ENCODE measurements at places on chromosomes 6 and 20.

DNA sequence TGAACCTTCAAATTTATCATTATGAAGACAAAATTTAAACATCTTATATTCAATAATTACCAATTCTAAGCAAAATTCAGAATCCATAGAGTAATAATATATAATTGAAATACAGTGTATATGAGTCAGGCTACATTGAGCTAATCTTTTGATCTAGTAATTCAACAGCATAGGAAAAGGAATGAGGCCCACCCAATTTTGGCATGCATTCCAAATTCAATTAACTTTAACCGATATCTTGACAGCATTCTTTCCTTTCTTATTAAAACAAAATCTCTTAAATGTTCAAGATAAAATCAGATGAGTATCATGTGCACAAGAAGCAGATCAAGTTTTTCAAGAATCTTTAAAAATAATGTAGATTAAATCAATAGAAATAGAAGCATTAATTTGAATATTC is 132.9 kb upstream of the QKI start:
- DNase-seq: no peak

DNA sequence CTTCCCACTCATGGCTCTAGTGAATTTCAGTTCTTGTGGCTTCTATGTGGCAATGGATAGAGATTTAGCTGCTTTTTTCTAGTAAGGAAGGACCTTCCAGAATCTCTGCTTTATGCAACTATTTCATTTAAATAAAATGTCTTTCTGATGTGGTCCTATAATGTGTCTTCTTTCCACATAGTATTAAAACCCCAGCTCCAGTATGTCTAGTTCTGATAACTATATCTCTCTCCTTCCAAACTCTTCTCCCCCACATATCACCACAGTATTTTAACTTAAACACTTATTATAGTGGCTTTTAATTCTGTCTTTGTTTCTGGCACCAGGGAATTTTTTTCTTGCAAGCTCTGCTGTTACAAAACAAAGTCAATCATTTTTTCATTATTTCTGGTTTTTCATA is 40.6 kb upstream of the SUMO4 start:
- DNase-seq: no peak

- no peak for DNase-seq
Observed at GRCh38 chr6:6925391-6926164, 182.2 kb upstream of the RREB1 start.

DNA sequence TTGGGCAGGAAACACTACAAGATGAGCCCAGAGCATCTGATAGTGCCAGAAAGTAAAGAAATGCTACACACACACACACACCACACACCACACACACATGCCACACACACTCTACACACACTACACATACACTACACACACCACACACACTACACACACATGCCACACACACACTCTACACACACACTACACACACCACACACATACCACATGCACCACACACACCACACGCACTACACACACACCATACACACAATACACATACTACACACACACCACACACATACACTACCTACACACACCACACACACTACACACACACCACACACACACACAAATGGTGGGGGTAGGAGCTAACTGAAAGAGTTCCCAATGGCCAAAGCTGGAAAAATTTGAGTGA is 3.6 kb upstream of the TMEM74B start:
- DNase-seq: no peak

- DNase-seq: no peak
Observed at GRCh38 chr6:146957181-146958093, 246.8 kb upstream of the STXBP5 start.

- DNase-seq: peak; percentile 88
Observed at GRCh38 chr20:31841928-31842327, 3.5 kb downstream of the FOXS1 start.

DNA sequence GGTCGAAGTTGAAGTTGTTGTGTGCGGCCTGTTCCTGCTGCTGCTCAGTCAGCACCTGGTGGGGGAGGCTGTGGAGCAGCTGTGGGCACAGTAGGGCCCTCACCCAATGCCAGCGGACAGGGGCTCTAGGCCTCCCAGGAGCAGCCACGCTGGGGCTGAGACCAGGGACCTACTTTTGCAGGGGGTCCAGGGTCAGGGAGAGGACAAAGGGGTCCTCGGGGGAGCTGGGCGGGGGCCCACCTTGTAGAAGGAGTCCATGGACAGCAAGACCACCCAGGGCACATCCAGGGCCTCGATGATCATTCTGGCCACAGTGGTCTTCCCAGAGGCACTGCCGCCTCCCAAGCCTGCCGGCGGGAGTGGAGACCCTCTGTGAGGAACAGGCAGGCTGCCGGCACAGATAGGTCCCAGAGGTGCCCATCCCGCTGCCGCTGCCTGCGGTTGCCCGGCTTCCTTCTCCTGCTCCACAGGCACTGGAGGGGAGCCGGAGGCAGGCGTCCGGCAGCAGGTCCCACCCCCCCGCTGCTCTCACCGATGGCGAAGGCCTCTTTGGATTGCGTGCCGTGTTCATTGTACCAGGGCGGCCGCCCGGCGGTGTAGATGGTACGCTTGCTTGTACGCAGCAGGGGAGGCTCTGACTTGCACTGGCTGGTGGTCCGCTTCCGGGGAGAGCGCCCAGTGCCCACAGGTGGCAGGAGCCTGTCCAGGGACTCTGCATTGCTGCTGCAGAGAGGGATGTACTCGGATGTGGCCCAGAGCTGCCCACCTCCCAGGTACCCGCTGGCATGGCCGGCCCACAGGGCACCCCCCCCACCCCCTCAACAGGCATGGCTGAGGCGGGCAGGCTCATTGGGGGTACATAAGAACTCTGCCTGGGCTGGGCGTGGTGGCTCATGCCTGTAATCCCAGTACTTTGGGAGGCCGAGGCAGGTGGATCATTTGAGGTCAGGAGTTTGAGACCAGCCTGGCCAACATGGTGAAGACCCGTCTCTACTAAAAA is 10.0 kb downstream of the UCKL1 start:
- no peak for DNase-seq

DNA sequence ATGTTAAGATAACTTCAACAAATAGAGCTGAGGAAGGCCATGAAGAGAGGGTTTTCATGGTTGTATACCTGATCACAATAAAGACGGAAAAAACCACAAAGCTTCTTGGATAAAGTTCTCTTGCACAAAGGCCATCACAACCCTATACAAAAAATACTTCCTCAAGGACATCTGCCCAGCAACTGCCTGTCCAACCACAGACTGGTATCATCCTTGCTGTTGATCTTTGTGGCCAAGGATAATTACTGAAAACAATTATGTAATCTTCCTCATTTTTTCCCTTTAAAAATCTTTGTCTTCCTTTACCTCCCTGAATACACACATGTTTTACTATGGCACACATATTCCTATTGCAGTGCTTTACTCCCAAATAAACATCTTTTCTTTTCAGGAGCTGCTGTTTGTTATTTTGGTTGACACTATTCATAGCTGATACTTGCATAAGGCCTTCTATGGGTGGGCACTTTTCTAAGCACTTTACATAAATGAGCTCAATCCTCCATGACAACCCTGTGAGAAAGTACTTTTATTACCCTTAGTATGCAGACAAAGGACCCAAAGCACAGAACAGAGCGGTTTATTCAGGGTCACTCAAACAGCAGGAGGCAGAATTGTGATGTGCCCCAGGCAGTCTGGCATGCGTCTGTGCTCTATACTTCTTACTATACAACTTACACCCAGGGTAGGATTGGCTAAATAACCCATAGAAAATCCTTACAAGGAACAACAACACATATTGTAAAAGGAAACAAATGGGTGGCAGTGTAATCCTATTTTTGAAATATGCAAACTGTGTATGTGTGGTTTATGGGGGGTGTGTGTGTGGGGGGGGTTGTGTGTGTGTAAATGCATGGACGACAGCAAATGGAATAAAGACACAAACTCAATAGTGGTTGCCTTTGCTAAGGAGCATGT is 35.1 kb downstream of the SNRNP48 start:
- no peak for DNase-seq

- peak; percentile 85 for DNase-seq
Observed at GRCh38 chr6:35259948-35260590, 534 bp downstream of the ZNF76 start.

DNA sequence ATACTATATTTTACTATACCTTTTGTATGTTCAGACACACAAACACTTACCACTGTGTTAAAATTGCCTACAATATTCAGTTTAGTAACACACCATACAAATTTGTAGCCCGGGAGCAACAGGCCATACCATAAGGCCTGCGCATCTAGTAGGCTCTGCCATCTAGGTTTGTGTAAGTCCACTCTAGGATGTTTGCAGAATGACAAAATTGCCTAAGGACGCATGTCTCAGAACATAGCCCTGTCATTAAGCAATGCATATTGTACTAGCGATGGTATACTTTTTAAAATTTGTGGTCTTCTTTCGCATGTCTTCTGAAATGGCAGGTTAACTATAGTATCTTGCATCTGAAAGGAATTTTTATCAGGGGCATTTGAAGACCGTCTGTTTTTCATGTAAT is 26.6 kb upstream of the MAP7 start:
- no peak for DNase-seq

GRCh38 chr6:37698264-37699137 is 818 bp upstream of the MDGA1 start:
- no peak for DNase-seq

DNA sequence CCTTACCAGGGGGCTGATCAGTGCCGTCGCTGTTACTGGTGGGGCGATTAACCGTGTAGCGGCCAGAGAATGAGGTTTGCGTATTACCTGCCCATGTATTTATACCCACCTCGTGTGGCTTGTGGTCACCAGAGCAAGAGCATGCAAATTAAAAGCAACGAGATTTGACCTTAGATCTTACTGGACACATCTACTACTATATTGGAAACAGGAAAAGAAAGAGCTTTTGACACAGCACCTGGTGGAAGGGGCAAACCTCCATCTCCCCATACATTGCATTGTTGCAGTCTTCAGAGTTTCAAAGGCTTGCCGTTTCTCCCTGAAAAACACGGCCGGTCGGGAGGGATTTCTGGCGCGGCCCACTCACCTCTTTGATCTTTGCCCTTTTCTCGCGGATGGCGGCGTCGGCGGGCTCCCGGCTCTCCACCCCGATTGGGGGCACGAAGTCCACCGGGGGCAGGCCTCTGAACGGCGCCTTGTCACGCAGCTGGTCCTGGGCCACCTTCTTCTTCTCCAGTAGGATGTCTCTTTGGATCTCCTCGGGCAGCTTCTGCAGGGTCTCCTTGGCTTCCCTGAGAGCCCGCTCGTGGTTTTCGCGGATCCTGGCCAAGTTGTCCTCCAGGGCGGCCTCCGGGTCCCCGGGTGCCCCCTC is 1.3 kb downstream of the MAN1A1 start:
- DNase-seq: no peak

GRCh38 chr20:61977419-61977786 is 88.3 kb downstream of the TAF4 start:
- no peak for DNase-seq

GRCh38 chr20:56932575-56933330 is 303.6 kb downstream of the TFAP2C start:
- no peak for DNase-seq

- no peak for DNase-seq
Observed at GRCh38 chr6:149234051-149234962, 83.2 kb upstream of the TAB2 start.

DNA sequence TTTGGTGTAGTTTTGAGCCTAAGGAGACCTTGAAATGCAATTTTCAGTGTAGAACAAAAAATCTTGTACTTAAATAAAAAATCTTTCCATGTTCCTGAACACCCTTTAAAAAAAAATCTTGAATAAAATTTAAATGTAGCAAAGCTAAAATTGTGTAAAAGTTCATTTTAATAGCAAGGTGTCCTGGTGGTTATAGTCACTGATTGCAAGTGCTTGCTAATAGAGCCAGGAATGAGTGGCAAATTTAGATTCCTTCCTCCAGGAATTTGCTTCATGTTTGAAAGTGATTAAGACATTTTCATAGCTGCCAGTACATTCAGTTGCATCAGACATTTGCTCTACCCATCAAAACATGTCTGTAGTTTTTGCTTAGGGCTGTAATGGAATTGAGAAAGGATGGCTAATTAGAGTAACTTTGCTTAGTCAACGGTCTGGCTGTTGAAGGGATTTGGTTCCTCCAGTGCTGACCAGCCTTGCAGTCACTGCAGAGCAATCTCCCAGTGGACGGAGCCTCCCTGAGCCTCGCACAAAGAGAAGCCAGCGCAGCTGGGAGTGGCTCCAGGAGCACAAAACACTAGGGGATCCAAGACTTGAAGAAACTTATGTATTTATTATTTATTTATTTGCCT is 36.5 kb downstream of the AKAP12 start:
- peak; percentile 84 for DNase-seq

- no peak for DNase-seq
Observed at GRCh38 chr6:34324738-34325444, 67.6 kb downstream of the NUDT3 start.

GRCh38 chr6:95846652-95847051 is 169.1 kb upstream of the FUT9 start:
- DNase-seq: no peak

DNA sequence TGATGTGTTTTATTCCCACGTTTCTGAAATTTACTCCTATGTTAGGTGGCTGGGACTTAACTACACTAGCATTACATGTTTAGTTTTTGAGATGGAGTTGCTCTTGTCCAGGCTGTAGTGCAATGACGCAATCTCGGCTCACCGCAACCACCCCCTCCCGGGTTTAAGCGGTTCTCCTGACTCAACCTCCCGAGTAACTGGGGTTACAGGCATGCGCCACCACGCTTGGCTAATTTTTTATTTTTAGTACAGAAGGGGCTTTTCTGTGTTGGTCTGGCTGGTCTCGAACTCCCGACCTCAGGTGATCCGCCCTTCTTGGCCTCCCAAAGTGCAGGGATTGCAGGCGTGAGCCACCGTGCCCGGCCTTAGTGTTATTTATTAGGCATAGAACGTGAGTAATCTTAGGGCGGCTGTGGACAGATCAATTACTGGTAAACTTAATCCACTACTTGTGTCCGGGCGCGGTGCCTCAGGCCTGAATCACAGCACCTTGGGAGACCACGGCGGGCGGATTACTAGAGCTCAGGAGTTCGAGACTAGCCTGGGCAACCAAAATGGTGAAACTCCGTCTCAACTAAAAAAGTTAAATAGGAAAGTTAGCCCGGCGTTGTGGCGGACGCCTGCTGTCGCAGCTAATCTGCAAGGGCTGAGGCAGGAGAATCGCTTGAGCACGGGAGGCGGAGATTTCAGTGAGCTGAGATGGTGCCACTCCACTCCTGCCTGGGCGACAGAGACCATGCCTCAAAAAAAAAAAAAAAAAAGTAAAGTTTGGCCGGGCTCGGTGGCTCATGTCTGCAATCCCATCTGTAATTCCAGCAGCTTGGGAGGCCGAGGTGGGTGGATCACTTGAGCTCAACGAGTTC is 123.7 kb upstream of the BTN3A2 start:
- no peak for DNase-seq

DNA sequence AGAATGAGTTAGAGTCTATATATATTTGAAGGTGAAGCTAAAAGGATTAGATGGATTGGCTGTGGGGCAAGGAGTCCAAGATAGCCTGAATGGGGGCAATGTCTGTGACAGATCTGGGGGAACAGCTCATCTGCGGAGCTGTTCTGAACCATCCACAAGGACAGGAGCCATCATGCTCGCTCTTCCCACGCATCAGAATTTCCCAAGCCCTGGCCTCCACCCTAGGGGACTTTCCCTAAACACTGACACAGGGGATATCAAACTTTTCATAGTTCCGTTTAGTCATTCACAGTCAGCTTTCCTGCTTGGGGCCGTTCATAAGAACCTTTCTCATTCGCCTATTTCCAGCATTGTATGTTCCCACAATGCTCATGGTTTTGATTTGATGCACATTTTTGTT is 37.6 kb upstream of the CCN6 start:
- no peak for DNase-seq

GRCh38 chr6:30557683-30557981 is 537 bp downstream of the PRR3 start:
- no peak for DNase-seq

- no peak for DNase-seq
Observed at GRCh38 chr6:67011441-67011840, 1304.4 kb upstream of the EYS start.

GRCh38 chr6:6892744-6893583 is 214.8 kb upstream of the RREB1 start:
- no peak for DNase-seq

Measured in coronary artery (tissue), 2 donors.